Endothelial cell of umbilical vein (primary cell): ENCODE measurements at places on chromosomes 6 and 20. TPM values are rescaled to one million over a fixed set of nuclear protein-coding genes. Genes with fewer than 3 reads are reported as not detected.
A peak's percentile ranks its signal among the peaks of the same experiment; 100 is the strongest.

DNA sequence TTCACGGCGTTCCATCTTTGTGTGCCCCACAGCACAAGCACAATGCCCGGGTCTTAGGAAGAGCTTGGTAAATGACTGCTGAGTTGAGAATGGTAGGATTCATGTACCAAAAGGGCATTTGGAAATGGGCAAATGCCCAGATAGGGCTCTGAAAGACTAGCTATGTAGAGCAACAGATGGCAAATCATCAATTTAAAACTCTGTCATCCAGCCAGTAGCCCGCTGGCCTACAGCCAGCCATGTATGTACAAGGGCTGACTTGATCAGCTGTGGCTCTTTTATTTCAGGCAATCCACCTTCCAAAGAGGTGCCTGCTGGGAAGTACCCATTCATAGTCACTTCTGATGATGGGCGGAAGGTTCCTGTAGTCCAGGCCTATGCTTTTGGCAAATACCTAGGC lies 35.1 kb downstream of the NT5E start:
- no peak overlapping the region for H3K27ac ChIP-seq
- no peak overlapping the region for H3K4me3 ChIP-seq
- no peaks in the 10 kb centered on the region for H3K27me3 ChIP-seq
- no peak for DNase-seq
- peaks cover 7% of the 10 kb centered on the region for H3K4me1 ChIP-seq

Gene LCA5
- 4.2 and 4.9 TPM in 2 replicates for total RNA-seq

Gene SNAP25
- total RNA-seq: 2.2 and 4.4 TPM in 2 replicates

GRCh38 chr20:39117491-39117890 lies 155.3 kb downstream of the DHX35 start:
- H3K4me3 ChIP-seq: no peak overlapping the region
- no peaks in the 10 kb centered on the region for H3K36me3 ChIP-seq
- peak; percentile 29 for DNase-seq

DNA sequence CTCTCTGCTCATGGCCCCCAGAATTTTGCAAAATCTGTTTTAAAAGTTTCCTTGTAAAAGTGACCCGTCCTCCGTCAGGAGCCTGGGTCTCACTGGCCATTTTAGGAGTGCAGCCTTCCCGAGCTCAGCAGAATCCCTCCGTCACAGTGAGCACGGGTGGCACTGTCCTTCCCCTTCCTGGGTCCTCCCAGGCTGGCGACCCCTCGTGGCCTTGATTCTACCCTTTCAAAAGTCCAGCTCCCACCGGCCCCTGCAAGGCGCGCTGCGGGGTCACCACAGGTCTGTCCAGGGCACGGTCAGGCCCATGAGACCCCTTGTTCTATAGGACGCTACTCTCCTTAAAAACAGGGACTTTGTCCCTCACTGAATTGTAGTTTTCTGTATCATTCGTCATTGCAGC lies 112.7 kb downstream of the PSMB1 start:
- H3K27me3 ChIP-seq: no peaks in the 10 kb centered on the region
- no peak for DNase-seq
- H3K27ac ChIP-seq: no peak overlapping the region
- H3K4me3 ChIP-seq: no peak overlapping the region
- no peaks in the 10 kb centered on the region for H3K36me3 ChIP-seq
- peaks cover 5% of the 10 kb centered on the region for H3K4me1 ChIP-seq

Gene PTCRA
- total RNA-seq: not detected in 2 replicates

GRCh38 chr20:5987383-5987782 lies 36.9 kb downstream of the MCM8 start:
- H3K4me1 ChIP-seq: no peaks in the 10 kb centered on the region
- H3K27me3 ChIP-seq: no peaks in the 10 kb centered on the region
- no peak overlapping the region for H3K27ac ChIP-seq
- peaks cover 4% of the 10 kb centered on the region for H3K36me3 ChIP-seq
- no peak for DNase-seq

DNA sequence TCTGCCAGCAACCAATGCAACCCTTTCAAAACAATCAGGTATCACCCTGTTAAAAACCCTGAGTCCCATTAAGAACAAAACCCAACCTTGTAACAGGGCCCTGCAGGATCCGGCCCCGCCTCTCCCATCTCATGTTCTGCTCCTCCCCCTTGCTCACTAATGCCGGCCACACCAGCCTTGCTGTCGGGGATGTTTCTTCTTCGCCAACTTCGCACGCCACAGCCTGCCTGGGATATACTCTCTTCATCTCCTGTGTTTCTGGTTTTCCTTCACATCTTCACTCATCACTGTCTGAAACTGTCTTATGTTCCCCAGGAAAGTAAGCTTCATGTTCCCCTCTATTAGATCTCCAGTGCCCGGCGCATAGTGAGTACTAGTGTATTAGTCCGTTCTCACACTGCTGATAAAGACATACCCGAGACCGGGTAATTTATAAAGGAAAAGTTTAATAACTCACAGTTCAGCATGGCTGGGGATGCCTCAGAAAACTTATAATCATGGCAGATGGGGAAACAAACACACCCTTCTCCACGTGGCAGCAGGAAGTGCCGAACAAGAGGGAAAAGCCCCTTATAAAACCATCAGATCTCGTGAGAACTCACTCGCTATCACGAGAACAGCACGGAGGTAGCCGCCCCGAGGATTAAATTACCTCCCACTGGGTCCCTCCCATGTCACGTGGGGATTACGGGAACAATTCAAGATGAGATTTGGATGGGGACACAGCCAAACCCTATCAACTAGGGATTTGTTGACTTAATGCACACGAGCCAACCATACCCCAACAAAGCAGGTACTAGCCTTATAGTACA lies 5.1 kb downstream of the TP53RK start:
- H3K4me3 ChIP-seq: peak overlapping the region; percentile 21
- H3K36me3 ChIP-seq: peaks cover 2% of the 10 kb centered on the region
- no peaks in the 10 kb centered on the region for H3K27me3 ChIP-seq
- peaks cover 14% of the 10 kb centered on the region for H3K4me1 ChIP-seq
- no peak overlapping the region for H3K27ac ChIP-seq
- peak; percentile 39 for DNase-seq

DNA sequence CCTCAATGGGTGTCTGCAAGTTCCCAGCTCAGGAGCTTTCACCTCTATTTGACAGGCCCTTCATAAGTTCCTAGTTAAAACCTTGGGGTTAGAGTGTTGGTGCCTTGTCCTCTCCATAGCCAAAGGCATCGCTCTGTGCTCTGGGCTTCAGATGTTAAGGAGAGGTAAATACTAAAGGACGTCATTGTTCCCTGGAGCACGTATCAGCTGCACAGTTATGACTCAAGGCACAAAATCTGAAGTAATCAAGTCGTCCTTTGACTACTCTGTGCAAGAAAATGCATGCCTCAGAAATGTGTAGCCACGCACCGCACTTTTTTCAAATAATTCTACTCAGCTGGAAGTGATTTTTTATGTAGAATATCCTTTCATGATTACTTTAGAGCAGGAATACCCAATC lies 240.8 kb upstream of the QKI start:
- peaks cover 9% of the 10 kb centered on the region for H3K27me3 ChIP-seq
- DNase-seq: no peak
- no peak overlapping the region for H3K27ac ChIP-seq
- no peak overlapping the region for H3K4me3 ChIP-seq
- no peaks in the 10 kb centered on the region for H3K4me1 ChIP-seq

DNA sequence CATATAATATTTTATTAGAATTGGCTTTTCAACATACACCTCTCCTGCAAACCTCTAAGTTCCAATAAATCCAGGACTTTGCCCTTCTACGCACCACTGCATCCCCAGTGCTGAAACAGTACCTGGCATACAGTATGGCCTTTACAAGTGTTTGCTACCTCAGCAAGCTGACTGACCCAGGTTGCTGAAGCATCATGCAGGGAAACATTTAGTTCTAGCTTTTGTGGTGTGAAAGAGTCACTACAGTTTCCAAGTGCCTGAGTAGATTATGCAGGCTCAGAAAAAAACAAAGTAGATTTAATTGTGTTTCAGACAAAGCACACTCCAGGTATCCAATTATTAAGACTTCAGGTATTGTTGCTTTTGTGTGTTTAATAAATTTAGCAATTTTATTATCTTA lies 614.2 kb upstream of the NRSN1 start:
- H3K36me3 ChIP-seq: no peaks in the 10 kb centered on the region
- H3K27ac ChIP-seq: no peak overlapping the region
- H3K4me3 ChIP-seq: no peak overlapping the region
- no peaks in the 10 kb centered on the region for H3K27me3 ChIP-seq
- H3K4me1 ChIP-seq: no peaks in the 10 kb centered on the region

Gene NHLRC1
- 2.2 and 2.3 TPM in 2 replicates for total RNA-seq

DNA sequence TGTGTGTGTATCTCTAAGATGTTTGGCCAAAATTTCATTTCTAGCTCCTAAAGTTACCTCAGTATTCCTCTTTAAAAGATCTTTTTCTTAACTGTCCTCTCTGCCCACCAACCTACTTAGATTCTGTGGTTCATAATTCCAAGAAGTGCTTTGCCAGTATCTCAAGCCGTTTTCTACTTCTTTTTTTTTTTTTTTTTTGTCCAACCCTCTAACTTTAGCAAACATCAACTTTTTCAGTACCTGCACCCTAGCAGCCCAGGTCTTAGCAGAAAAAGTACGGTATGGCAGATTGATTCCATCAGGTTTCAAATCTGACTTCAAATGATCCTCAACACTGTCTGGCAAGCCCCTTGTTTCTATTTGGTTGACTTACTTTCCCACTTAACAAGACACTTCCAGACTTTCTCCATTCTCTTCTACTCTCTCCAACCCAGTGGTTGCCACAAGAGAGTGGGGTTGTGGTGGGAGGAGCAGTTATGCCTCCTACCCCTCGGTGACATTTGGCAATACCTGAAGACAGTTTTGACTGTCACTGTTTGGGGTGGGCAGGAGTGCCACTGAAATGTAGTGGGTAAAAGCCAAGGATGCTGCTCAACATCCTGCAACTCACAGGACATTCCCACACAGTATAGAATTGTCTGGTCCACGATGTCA lies 10.8 kb upstream of the MAN1A1 start:
- no peaks in the 10 kb centered on the region for H3K36me3 ChIP-seq
- DNase-seq: no peak
- H3K4me3 ChIP-seq: no peak overlapping the region
- no peaks in the 10 kb centered on the region for H3K27me3 ChIP-seq

GRCh38 chr20:38947931-38948362 lies 14.2 kb upstream of the DHX35 start:
- no peaks in the 10 kb centered on the region for H3K27me3 ChIP-seq
- no peak overlapping the region for H3K4me3 ChIP-seq
- no peak overlapping the region for H3K27ac ChIP-seq
- H3K4me1 ChIP-seq: no peaks in the 10 kb centered on the region
- no peak for DNase-seq

Gene PI16
- total RNA-seq: not detected in 2 replicates

Gene LKAAEAR1
- total RNA-seq: not detected in 2 replicates

DNA sequence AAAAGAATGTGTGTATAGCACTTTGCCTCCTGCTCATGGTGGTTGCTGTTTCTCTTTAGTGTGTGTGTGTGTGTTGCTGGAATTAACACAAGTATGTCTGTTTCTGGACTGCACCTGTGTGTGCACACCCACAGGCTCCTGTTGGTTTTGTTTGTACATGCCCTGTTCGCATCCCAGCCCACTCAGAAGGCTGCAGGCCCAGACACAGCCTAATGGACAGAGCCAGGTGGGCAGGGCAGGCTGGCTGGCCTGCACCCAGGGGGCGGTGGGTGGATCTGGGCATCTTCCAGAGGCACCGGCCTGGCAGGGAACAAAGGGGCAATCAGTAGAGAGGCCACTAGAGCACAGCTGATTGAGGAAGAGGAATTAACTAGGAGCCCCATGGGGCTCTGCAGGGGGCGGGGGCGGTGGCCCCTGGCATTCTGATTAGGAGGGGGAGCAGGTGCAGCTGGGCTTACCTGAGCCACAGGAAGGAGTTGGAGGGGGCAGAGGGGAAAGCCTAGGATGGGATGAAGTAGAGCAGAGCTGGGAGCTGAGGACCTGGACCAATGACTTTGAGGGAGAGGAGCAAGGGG lies 21.9 kb downstream of the CD40 start:
- H3K27me3 ChIP-seq: peaks cover 3% of the 10 kb centered on the region
- H3K27ac ChIP-seq: no peak overlapping the region
- H3K4me1 ChIP-seq: no peaks in the 10 kb centered on the region
- no peaks in the 10 kb centered on the region for H3K36me3 ChIP-seq

Gene FUT9
- not detected in 2 replicates for total RNA-seq

GRCh38 chr20:4155953-4156352 lies 140.6 kb upstream of the RNF24 start:
- H3K4me1 ChIP-seq: peaks cover 22% of the 10 kb centered on the region
- H3K4me3 ChIP-seq: no peak overlapping the region
- H3K36me3 ChIP-seq: no peaks in the 10 kb centered on the region

Gene OPRM1
- not detected in 2 replicates for total RNA-seq

Gene CCN5
- not detected in 2 replicates for total RNA-seq

- peaks cover 2% of the 10 kb centered on the region for H3K36me3 ChIP-seq
- no peaks in the 10 kb centered on the region for H3K27me3 ChIP-seq
- no peaks in the 10 kb centered on the region for H3K4me1 ChIP-seq
- no peak for DNase-seq
- no peak overlapping the region for H3K27ac ChIP-seq
Observed at GRCh38 chr6:36798852-36799251, 40.4 kb downstream of the CPNE5 start.

- H3K36me3 ChIP-seq: peaks cover 5% of the 10 kb centered on the region
- H3K27me3 ChIP-seq: no peaks in the 10 kb centered on the region
- no peaks in the 10 kb centered on the region for H3K4me1 ChIP-seq
- no peak overlapping the region for H3K4me3 ChIP-seq
- no peak overlapping the region for H3K27ac ChIP-seq
Observed at GRCh38 chr6:111276335-111276734, 189.0 kb downstream of the SLC16A10 start.

GRCh38 chr6:6494677-6495076 lies 93.8 kb upstream of the LY86 start:
- no peak for DNase-seq
- H3K4me1 ChIP-seq: no peaks in the 10 kb centered on the region
- no peaks in the 10 kb centered on the region for H3K36me3 ChIP-seq
- no peak overlapping the region for H3K27ac ChIP-seq

DNA sequence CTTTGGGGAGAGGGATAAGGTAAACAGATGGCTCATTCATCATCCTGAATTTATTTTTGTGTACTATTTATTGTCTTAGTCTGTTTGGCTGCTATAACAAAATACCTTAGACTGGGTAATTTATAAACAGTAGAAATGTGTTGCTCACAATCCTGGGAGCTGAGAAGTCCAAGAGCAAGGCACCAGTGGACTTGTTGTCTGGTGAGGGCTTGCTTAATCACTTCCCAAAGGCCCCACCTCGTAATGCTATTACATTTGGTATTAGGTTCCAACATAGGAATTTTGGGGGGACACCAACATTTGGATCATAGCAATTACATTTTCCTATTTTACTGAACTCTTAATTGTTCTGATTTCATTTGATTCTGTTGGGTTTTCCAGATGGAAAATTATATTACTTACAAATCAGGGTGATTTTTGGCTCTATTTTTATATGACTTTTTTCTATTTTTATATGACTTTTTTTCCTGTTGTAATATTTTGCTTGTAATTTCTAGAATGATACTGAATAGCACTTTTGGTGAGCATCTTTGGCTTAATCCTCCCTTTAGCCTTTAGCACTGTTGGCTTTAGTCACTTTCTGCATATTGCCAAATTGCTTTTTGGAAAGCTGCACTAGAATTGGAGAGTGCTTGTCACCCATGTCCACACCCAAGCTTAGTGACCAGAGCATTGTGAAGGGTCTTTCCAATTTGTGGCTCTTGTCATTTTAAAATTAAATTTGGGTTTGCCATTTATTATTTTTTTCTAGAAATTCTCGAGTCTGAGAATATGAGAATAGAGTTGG lies 43.7 kb upstream of the TULP4 start:
- H3K4me3 ChIP-seq: no peak overlapping the region
- H3K27me3 ChIP-seq: no peaks in the 10 kb centered on the region
- H3K27ac ChIP-seq: no peak overlapping the region
- no peaks in the 10 kb centered on the region for H3K4me1 ChIP-seq
- DNase-seq: no peak
